ENCODE measurements at places on chromosomes 11 and 22.
A peak's percentile ranks its signal among the peaks of the same experiment; 100 is the strongest.

DNA sequence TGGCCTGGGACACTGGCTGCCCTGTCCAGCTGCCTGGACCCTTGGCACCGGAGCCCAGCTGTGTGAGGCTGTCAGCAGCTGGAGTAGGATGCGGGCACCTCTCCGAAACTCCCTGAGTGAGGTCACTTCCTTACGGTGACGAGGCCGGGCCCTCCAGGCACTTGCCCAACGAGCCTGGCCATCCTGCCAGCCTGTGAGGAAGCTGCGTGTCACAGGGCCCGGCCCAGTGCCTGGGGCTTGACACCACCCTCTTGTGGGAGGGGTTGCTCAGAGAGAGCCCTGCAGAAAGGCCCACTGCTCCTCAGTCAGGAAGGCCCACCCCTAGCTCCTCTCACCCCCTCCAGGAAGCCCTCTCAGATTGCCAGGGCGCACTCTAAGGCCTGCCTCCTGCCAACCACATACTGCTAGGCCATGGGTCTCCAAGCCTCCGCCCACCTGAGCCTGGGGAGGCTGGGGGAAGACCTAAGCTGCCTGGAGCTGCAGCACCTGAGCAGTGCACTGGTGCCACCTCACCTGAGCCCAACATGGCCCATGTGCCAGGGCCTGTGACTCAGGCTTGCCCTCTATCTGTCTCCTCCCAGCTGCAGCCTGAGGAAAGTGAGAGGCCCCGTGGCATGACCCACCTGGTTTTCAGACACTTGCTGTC lies 4.3 kb upstream of the PHLDA2 start:
- DNase-seq: peak; percentile 94

DNA sequence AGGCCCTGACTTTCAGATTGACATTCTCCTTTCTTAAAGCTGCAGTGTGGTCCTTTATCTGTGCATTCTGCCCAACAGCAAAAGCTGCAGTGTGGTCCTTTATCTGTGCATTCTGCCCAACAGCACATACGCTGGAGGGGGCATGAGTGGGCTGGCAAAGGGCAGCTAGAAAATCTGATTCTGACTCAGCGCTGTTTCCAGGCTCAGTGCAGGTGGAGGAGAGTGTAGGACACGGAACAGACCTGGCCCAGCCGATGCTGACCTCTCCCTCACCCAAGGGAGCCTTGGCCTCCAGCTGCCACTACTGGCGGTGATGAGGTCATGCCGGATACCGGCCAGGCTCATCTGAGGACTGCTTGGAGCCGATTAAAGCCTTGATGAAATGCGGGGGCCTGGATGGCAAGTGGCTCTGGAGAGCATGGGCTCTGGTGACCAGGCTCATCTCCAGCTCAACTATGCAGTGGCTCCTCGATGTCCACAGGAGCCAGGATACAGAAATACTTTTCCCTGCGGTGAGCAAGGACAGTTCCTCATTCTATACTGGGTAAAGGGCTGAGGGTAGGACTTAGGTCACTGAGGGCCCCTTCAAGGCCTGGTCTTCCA lies 84.6 kb downstream of the CLPB start:
- no peak for DNase-seq

- no peak for DNase-seq
Measured at GRCh38 chr22:42308892-42309468, 38.5 kb upstream of the TCF20 start.

DNA sequence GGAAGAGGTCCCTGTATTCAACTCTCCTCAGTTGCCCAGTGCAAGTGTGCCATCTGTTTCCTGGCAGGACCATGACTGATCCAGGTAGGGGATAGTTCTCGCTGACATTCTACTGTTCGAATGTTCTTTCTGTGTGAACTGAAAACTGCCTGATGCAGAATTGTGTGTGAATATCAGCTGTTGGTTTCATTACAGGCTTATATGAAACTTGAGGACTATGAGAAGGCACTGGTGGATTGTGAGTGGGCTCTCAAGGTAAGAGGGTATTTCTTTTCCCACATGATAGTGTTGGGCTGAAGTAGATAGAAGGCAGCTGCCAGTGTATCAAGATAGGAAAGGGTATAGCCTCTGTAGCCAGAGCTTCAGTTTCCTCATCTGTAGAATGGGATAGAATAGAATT lies 15.3 kb downstream of the TTC12 start:
- DNase-seq: no peak

DNA sequence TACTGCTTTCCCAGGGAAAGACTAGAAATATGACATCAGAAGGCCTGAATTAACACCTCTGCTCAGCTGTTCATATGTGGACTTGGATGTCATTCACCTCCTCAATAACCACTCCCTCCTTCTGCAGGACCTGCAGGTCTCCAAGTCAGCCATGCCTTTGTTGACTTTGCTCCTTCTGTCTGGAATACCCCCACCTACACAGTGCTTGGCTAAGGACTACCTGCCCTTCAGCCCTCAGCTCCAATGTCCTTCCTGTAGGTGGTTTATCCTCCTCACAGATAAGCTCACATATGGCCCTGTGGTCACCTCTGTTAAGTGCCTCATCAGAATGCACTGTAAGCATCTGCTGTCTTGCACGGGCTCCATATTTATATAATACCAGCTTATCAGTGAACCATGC lies 26.4 kb upstream of the FAT3 start:
- DNase-seq: no peak

- no peak for DNase-seq
Measured at GRCh38 chr11:69919659-69920344, 100.6 kb upstream of the FGF3 start.
